Activated naive CD8-positive, alpha-beta T cell treated with anti-CD3 and anti-CD28 coated beads for 36 hours (primary cell): ENCODE measurements at places on chromosomes 6 and 20. TPM values are rescaled to one million over a fixed set of nuclear protein-coding genes. Genes with fewer than 3 reads are reported as not detected.

The TPBG gene
- not detected for total RNA-seq

The PNLDC1 gene
- total RNA-seq = 0.31 TPM

The C4A gene
- total RNA-seq = 3.2 TPM

DNA sequence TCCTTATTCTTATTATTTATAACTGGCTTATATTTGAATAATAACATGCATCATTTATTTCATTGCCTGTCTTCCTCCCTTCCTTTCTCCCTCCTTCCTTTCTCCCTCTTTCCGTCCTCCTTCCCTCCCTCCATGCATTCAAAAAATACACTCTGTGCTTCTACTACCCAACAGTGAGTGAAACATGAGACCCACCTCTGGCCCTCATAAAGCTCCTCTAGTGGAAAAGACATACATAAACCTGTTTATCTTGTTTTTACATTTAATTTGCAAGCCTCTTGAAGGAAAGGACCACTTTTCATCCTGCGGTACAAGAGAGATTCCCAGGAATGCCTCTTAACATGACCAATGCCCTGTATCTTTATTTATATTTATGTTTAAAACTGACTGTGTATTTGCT, 21.8 kb upstream of the ISM1 start:
- no peak for DNase-seq

- DNase-seq = no peak
Observed at GRCh38 chr6:63856271-63856670, 220.7 kb downstream of the PHF3 start.

GRCh38 chr20:1273366-1273765, 7.3 kb downstream of the SNPH start:
- no peak for DNase-seq

DNA sequence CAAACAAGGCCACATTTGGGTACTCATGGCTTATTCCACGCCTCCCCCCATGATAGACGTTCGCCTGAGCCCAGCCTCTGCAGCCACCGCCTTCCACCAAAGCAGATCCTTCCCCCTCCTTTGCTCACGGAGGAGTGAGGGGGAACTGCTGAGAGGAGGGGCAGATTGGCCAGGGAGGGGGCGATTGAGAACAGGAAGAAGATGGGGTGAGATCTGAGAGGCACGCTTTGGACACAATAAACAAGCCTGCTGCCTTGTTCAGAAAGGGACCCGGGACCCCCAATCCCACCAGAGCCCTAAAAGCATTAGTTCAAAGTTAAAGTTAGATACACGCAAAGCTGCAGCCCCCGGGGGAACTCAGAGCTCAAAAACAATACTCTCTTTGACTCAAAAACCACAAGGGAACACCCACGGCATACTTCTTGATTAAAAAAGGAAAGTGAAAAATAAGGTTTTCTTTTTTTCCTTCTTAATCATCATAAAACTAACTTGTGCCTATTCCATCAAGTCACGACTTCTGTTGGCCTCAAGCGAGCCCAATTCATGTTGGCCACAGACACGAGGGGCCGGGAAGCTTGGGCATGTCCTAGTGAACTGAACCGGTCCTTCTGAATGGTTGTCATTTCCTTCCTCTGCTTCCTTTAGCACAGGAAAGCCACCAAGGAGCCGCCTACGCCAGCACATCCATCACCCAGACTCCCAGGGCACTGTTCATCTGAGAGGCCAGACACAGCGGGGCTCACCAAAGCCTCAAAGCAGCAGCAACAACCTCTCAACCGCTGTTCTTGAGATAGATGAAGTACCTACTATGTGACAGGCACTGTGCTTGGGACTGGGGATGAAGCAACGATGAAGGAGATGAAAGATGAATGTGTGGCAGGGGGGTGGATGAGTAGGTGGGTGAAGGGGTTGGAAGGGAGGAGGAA, 44.7 kb downstream of the NFATC2 start:
- DNase-seq = peak; percentile 65

- DNase-seq = no peak
Observed at GRCh38 chr6:8845690-8846089, 410.3 kb upstream of the SLC35B3 start.

- no peak for DNase-seq
Observed at GRCh38 chr20:23083553-23084220, 2.4 kb downstream of the CD93 start.

DNA sequence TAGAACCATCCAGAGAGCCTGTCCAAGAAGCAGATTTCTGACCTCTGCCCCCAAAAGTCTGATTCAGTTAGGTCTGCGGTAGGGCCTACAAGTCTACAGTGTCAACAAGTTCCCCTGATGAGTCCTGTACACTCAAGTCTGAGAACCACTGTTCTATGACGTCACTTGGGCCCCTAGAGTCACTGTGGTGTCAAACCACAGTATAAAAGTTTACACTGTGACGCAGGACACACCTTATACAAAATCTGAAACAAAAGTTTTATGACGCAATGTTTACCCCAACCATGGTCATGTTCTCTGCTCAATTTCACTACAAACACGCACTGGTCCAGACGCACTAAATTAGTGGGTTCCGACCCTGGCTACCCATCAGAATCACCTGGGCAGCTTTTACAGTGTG, 17.9 kb downstream of the SLA2 start:
- no peak for DNase-seq
